ENCODE measurements at places on chromosomes 7 and 10. TPM values are rescaled to one million over a fixed set of nuclear protein-coding genes. Genes with fewer than 3 reads are reported as not detected.

GRCh38 chr10:48444266-48444665, 137.8 kb downstream of the MAPK8 start:
- H3K27me3 ChIP-seq, result no peaks in the 10 kb centered on the region
- H3K27ac ChIP-seq, result no peak overlapping the region

DNA sequence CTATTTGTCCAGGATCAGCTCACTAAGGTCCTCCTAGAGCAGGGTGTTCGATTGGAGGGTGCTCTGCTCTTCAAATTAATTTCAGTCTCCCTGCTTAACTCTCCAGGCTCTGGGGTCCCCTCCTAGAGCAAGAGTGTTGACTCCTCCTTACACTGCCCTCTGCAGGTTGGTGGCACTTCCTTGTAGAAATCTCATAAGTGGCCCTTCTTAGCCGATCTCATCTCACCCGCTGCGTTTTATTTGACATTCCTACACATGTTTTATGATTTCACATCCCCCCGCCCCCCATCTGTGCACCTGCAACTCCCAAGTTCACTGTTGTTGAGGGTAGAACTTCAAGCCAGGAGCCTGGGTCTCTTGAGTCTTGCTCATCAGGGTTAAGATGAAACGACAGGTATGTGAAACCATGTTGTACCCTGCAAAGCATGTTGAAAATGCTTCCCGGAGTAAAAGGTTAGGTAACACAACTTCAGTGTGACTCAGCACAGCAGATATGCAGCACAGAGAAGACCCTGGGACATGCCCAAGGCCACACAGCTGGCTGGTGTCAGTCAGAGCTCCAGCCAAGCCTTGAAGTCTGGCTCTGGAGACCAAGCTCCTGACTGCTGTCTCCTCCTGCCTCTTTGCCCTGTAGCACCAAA, 171.2 kb downstream of the PRKAG2 start:
- H3K4me1 ChIP-seq, result peaks cover 12% of the 10 kb centered on the region
- H3K36me3 ChIP-seq, result no peaks in the 10 kb centered on the region
- H3K27me3 ChIP-seq, result no peaks in the 10 kb centered on the region
- H3K27ac ChIP-seq, result no peak overlapping the region

DNA sequence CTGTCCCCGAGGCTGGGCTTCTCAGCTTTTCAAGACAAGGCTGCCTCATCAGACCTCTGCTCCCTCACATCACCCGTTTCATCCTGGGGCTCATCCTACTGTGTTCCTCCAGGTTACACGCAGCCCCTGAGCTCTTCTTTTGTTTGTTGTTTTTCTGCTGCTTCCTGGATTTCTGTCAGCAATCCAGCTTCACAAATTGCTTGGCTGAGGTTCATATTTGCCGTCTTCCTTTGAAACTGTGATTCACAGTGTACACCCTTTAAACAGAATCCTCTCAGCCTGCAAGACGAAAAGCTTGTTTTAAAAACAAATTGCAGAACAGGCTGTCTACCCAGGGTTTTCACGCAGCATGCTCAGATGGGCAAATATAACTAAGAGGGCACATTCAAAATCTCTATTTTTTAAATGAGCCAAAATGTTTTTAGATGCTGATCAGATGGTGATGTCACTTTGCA, 39.1 kb upstream of the PARD3 start:
- no peak overlapping the region for H3K27ac ChIP-seq
- peak; percentile 41 for DNase-seq
- H3K36me3 ChIP-seq, result no peaks in the 10 kb centered on the region

DNA sequence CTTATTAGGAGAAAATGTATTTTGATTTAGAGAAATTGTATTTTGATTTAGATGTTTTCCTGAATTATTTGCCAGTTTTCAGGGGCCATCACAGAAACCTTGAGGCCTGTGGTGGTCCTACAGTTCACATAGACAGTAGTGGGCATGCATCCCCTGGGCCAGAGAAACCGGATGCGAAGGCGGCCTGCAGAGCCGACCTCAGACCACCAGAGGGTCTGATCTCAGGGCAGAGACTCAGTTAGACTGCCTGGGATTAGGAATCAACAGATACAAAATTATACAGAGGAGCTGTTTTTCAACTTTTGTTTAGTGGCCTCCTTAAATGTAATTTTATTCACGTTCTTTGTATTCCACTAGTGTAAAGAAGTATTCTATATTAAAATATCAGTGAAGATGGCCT, 158.4 kb downstream of the PAXIP1 start:
- H3K4me3 ChIP-seq, result no peak overlapping the region
- H3K27ac ChIP-seq, result no peak overlapping the region
- no peak for DNase-seq
- no peaks in the 10 kb centered on the region for H3K4me1 ChIP-seq
- H3K36me3 ChIP-seq, result no peaks in the 10 kb centered on the region

DNA sequence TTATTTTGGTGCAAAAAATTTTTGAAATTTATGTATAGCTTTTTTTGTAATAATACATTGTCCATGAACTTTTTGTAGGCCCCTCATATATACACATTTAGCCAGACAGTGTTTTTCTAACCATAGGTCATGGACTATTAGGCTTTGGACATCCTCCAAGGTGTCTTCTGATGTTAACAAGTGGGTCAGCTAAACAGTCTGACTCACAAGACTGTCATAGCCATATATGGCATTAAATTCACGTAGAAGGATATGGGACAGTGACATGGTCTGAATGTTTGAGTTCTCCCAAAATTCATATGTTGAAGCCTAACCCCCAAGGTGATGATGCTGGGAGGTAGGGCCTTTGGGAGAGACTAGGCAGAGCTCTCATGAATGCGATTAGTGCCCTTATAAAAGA, 14.0 kb upstream of the NUB1 start:
- no peak overlapping the region for H3K27ac ChIP-seq
- no peaks in the 10 kb centered on the region for H3K4me1 ChIP-seq
- H3K4me3 ChIP-seq, result no peak overlapping the region
- no peaks in the 10 kb centered on the region for H3K36me3 ChIP-seq
- H3K27me3 ChIP-seq, result no peaks in the 10 kb centered on the region
- no peak for DNase-seq

GRCh38 chr10:23150091-23150490, 42.0 kb upstream of the PTF1A start:
- no peak for DNase-seq
- H3K36me3 ChIP-seq, result no peaks in the 10 kb centered on the region
- no peaks in the 10 kb centered on the region for H3K27me3 ChIP-seq
- H3K27ac ChIP-seq, result no peak overlapping the region
- H3K4me1 ChIP-seq, result no peaks in the 10 kb centered on the region

MMD2 gene
- total RNA-seq, result not detected

NPTX2 gene
- total RNA-seq, result 3.3 TPM

Data from ovary (tissue), 10 donors.